ENCODE measurements at places on chromosomes 16 and 17. TPM values are rescaled to one million over a fixed set of nuclear protein-coding genes. Genes with fewer than 3 reads are reported as not detected.

- DNase-seq: no peak
- H3K27me3 ChIP-seq: peaks cover 34% of the 10 kb centered on the region
- H3K27ac ChIP-seq: no peak overlapping the region
- no peak overlapping the region for H3K4me3 ChIP-seq
- H3K4me1 ChIP-seq: peaks cover 2% of the 10 kb centered on the region
Observed at GRCh38 chr17:968812-969730, 10.5 kb downstream of the NXN start.

NKD1 gene
- total RNA-seq: 3.6 TPM

DNA sequence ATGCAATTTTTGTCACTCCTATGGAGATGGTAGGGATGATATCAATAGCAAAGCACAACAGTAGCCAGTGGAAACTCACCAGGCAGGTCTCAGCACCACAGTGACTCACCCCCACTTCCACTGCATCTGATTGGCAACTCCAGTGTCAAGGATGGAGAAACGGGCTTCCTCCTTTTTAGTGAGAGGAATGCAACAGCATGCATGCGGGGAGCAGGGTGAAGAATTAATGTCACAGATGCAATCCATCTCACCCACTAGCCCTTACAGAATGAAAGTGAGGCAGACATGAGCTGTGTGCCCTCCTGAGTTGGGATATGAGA lies 467.0 kb upstream of the C16orf82 start:
- peaks cover 52% of the 10 kb centered on the region for H3K4me1 ChIP-seq
- peak overlapping the region; percentile 92 for H3K27ac ChIP-seq
- DNase-seq: peak; percentile 34
- peaks cover 18% of the 10 kb centered on the region for H3K36me3 ChIP-seq

- no peaks in the 10 kb centered on the region for H3K36me3 ChIP-seq
- H3K27ac ChIP-seq: no peak overlapping the region
- DNase-seq: no peak
- H3K27me3 ChIP-seq: peaks cover 2% of the 10 kb centered on the region
- no peak overlapping the region for H3K4me3 ChIP-seq
Observed at GRCh38 chr17:54785643-54786268, 114.9 kb upstream of the TOM1L1 start.

DNA sequence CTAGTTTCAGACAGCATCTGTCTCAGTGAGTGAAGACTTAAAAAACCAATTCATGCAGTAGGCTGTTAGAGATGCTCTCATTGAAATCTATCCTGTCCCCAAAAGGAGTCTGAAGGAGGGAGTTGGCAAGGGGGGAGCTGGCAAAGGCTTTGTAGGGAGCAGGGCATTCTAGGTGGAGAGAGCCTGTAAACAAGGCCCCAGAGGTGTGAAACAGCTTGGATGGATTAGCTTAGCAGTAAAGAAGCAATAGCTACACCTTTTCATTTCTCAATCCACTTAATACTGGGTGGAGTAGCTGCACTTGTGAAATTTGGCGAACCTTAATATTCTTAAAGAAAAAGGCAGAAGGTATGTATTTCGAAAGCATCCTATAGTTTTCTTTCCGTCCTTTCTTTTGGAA lies 61.8 kb downstream of the KSR1 start:
- DNase-seq: no peak
- H3K4me1 ChIP-seq: peaks cover 15% of the 10 kb centered on the region
- no peak overlapping the region for H3K4me3 ChIP-seq
- H3K27ac ChIP-seq: no peak overlapping the region
- no peaks in the 10 kb centered on the region for H3K36me3 ChIP-seq
- H3K27me3 ChIP-seq: no peaks in the 10 kb centered on the region

DNA sequence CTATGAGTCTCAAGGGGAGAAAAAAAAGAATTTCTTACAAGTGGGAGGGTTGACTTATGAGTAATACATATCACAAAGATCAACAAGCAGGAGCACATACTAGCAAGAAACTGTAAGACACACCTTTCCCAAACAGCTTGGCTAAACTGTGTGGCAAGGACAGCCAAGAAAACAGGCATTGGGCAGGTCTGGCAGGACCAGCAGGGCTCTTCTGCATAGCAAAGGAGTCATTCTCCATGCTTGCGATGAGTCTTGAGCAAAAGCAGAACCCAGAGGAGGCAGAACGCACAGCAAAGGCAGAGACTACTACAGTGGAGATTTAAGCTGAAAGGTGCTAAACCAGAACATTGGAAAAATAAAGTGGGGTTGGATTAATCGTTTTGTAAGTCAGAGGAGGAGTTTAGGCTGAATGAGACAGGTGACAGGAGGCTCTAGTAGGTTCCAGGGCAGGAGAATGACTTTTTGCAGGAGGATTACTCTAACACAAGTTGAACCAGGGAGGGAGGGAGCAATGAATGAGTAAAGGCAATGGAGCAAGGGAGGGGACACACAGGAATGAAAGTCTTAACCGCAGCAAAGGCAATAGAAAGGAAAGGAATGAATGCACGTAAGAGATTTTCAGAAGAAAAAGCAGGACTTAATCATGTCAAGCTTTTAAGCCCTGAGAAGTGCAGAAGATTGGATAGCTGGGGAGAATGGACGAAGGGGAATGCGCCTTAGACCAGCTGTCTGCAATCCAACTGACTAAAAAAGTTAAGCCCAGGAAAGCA lies 2.7 kb downstream of the N4BP1 start:
- H3K36me3 ChIP-seq: peaks cover 16% of the 10 kb centered on the region
- no peak overlapping the region for H3K27ac ChIP-seq
- H3K4me1 ChIP-seq: peaks cover 41% of the 10 kb centered on the region
- no peaks in the 10 kb centered on the region for H3K27me3 ChIP-seq

DNA sequence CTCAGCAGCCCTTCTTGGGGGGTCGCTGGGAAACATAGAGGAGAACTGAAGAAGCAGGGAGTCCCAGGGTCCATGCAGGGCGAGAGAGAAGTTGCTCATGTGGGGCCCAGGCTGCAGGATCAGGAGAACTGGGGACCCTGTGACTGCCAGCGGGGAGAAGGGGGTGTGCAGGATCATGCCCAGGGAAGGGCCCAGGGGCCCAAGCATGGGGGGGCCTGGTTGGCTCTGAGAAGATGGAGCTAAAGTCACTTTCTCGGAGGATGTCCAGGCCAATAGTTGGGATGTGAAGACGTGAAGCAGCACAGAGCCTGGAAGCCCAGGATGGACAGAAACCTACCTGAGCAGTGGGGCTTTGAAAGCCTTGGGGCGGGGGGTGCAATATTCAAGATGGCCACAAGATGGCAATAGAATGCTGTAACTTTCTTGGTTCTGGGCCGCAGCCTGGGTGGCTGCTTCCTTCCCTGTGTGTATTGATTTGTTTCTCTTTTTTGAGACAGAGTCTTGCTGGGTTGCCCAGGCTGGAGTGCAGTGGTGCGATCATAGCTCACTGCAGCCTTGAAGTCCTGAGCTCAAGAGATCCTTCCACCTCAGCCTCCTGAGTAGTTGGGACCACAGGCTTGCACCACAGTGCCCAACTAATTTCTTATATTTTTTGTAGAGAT lies 3.4 kb downstream of the STH start:
- DNase-seq: peak; percentile 84
- H3K27me3 ChIP-seq: no peaks in the 10 kb centered on the region
- no peak overlapping the region for H3K27ac ChIP-seq
- H3K36me3 ChIP-seq: no peaks in the 10 kb centered on the region
- H3K4me3 ChIP-seq: no peak overlapping the region

SOCS1 gene
- 75.7 TPM for total RNA-seq

CHD9NB gene
- 0.16 TPM for total RNA-seq

DNA sequence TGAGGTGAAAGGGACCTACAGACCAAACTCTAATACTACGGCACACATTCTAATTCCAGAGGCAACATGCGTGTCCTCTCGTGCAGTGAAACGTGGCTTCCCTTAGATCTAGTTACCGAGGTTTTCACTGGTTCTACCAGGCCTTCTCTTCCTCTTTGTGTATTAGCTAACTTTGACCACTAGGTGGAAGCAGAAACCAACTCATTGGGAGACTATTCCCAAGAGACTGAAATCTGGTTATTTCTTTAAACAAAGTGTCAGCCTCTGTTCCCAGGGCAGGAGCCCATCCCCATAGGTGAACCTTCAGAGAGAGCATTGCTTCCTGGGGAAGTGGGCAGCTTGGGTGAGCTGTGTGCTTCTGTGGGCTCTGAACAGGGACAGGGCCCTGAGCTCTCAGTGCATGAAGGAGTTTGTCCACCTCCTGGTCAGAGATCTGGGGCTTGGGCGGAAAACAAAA lies 19.7 kb upstream of the RCVRN start:
- no peak overlapping the region for H3K27ac ChIP-seq
- no peaks in the 10 kb centered on the region for H3K4me1 ChIP-seq
- no peaks in the 10 kb centered on the region for H3K36me3 ChIP-seq

DNA sequence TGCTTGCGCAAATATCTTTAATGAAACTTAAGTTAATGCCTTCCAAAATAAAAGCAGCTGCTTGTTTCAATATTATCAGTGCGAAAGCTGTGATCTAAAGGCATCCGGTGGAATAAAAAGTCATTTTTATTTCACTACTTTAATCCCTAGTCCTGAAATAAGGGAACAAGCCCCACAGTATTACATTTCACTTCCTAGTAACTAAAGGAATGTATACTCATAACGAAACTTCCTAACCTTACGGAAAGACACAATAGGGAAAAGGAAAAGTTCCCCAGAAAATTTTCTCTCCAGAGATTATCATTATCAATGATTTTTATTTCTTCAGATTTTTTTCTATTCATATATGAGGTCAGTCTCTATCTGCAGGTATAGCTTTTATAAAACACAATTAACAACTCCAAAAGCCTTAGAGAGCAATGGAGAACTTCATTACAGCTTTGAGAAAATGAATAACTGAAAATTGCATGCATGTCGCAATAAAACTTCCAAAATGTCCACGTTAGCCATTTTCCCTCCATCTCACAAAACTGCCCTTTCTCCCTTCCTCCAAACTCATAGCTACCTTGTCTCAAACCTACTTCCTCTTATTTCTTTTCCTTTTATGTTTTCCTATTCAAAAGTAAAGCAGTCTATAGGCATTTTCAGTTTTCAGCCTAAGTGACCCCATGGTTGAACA lies 154.3 kb upstream of the MED13 start:
- no peaks in the 10 kb centered on the region for H3K4me1 ChIP-seq
- H3K4me3 ChIP-seq: no peak overlapping the region
- DNase-seq: no peak
- no peaks in the 10 kb centered on the region for H3K36me3 ChIP-seq

DNA sequence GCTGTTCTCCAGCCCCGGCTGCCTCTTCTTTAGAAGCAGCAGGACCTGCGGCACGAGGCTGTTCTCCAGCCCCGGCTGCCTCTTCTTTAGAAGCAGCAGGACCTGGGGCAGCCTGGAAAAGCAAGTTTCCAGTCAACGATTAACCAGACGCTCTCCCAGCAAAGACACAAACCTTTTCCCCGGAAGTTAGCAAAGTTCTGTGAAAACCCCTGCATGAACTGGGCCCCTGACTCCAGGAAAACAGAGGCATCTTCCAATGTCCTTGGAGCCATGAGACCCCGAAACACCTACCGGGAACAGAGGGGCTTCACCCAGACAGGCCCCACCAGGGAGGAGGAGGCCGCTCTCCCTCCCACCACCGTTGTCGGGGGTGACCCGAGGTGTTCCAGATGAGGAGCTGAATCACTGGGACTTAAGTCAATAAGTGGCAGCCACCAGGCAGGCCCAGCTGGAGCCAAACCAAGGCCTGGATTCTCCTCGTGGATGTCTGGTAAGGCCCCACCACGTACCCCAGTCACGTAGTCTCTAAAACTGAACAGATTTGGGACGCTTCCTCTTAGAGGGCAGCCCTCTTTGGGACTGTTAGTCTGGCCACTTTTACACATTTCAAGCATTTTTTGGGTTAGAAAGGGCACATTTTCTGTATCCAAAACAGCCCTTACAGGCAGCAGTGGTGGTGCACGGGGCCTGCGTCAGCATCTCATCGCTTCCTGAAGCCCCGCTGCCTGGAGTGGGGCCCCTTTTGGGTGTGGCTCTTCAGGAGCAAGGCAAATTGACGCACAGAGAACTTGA lies at the start of gene RPH3AL:
TSS of gene RPH3AL (minus strand) at position 387 of the 792 bp plus-strand sequence. CDS start 25,264 bp downstream, outside the sequence.
- peaks cover 2% of the 10 kb centered on the region for H3K36me3 ChIP-seq
- no peak within 1 kb of the TSS for H3K27ac ChIP-seq
- H3K4me1 ChIP-seq: peaks cover 2% of the 10 kb centered on the region
- H3K4me3 ChIP-seq: no peak within 1 kb of the TSS

GRCh38 chr16:8741636-8742035 lies 55.8 kb downstream of the TMEM186 start:
- H3K4me1 ChIP-seq: no peaks in the 10 kb centered on the region
- DNase-seq: no peak
- no peaks in the 10 kb centered on the region for H3K36me3 ChIP-seq
- no peaks in the 10 kb centered on the region for H3K27me3 ChIP-seq
- no peak overlapping the region for H3K27ac ChIP-seq

GRCh38 chr16:7675628-7676027 lies 343.0 kb downstream of the RBFOX1 start:
- H3K27ac ChIP-seq: no peak overlapping the region
- H3K27me3 ChIP-seq: no peaks in the 10 kb centered on the region
- H3K36me3 ChIP-seq: no peaks in the 10 kb centered on the region
- DNase-seq: no peak
- no peak overlapping the region for H3K4me3 ChIP-seq

DNA sequence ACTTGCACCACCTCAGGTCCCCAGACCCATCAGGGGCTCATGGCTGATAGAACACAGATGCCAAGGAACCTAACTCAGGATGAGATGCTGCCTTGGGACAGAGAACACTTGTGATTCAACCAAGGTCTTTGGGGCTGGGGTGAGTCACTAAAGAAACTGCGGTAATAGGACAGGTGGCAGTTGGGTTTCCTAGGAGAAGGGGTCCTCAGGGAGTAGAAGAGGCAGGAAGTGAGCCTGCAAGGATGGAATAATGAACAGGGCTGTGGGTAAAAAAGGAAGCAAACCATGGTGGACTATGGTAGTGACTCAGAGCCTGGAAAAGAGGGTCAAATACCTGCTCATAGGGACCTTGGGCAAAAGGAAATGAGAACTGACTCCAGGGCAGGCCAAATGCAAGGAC lies 6.5 kb upstream of the PNPO start:
- H3K36me3 ChIP-seq: no peaks in the 10 kb centered on the region
- DNase-seq: no peak
- H3K27ac ChIP-seq: no peak overlapping the region

- no peak overlapping the region for H3K27ac ChIP-seq
- H3K27me3 ChIP-seq: peaks cover 3% of the 10 kb centered on the region
- DNase-seq: no peak
- H3K4me3 ChIP-seq: no peak overlapping the region
- H3K36me3 ChIP-seq: no peaks in the 10 kb centered on the region
Observed at GRCh38 chr17:12588531-12588930, 77.2 kb upstream of the MYOCD start.

GRCh38 chr17:64401941-64402340 lies 11.3 kb upstream of the PECAM1 start:
- no peak overlapping the region for H3K4me3 ChIP-seq
- peaks cover 13% of the 10 kb centered on the region for H3K36me3 ChIP-seq
- DNase-seq: no peak
